Kidney glomerular epithelial cell (primary cell): ENCODE measurements at places on chromosomes 2 and 18.
A peak's percentile ranks its signal among the peaks of the same experiment; 100 is the strongest.

DNA sequence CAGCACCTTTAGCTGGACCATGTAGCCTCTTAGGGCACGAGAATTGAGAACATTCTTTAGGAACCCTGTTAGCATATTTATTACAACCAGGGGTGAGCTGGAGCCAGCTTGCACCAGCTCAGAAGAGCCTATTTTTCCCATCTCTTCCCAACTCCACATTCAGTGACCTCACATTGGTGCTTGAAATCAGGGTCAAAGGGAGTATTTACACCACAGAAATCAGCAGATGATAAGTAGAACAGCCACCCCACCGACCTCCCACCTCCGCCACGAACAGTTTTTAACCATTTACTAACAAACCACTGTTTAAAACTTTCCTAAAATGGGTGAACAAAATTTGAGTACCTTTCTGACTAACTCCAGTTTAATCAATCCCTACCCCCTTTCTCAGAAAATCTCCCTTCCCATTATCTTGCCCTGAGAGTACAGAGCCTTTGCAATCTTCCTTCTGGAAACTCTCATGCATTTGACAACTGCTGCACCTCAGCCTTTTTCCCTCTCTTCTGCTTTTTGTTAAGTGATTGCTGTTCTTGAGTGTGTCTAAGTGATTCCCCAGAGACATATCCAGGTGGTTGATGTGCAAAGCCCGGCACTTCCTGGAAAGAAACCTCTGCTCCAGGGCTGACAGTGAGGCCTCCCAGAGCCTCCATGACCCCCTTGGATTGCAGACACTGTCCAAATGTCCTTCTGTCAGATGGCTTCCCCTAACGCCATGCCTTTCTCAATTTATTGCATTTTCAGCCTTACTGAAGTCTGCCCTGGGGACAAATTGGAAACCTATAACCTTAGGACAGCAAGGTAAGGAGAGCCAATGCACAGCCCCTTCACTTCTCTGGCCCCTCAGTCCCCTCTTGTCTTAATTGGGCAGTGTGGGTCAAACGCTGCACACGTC, 389.5 kb upstream of the TNP1 start:
- no peak for DNase-seq

GRCh38 chr2:188684795-188685194, 289.4 kb upstream of the COL3A1 start:
- no peak for DNase-seq

DNA sequence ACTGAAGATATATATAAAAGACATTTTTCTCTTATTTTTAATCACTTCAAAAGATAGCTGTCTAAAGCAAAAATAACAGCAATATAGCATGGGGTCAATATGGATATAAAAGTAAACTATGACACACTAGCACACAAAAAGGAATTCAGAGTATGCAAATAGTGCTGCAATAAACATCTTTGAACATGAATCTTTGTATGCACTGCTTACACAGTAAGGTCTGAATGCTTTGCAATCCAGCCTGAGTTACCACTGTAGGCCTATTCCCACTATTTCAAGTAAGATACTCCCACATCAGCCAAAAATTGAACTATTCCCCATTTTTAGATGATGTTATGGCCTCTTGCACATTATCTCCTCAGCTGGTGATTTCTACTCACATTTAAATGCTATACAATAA, 27.4 kb upstream of the ERCC3 start:
- DNase-seq = no peak

DNA sequence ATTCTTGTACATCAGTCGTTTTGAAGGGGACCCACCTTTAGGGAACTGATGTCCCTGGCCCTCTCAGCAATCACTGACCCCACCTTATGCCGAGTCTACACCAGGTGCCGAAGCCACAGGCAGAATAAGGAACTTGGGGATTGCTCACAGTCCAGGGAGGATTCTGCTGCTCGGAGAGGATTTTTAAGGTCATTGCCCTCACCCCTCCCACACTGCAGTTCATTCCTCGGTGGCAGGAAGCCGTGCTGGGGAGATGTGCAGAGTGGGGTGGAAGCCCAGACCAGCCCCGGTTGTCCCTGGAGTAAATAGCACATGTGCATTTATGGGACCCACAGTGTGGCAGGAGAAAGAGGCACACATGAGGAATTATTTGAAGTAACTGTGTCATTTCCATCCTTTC, 50.4 kb downstream of the PLB1 start:
- peak; percentile 53 for DNase-seq

DNA sequence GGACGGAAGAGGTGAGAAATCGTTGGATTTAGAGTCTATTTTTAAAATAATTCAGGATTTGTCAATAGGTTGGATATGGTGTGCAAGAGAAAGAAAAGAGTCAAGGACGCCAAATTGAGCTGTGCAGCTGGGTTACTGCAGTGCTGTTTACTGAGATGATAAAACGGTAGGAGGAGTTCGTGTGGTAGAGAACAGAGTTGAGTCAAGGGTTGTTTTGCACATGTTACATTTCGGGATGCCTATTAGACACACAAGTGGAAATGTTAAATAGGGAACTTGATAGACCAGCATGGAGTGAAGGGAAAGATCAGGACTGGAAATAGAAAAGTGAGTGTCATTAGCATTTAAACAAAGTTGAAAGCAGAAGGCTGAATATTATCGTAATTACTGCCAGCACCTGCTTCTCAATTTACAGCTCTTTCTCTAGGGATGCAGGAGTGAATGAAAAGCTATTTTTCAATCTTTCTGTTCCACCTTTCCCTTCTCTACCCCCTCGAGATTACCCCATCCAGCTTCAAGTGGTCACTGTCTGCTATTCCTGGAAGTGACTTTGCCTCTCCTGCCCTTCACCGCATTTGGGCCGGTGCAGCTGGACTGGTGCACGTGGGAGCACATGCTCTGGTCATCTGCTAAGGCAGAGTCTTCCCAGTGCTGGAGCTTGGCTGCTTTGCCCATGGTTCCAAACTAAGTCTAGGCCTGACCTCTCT, 30.3 kb downstream of the GPR75 start:
- no peak for DNase-seq

GRCh38 chr18:420661-421246, 79.7 kb downstream of the COLEC12 start:
- DNase-seq = no peak

GRCh38 chr2:222477962-222478608, 53.7 kb downstream of the SGPP2 start:
- DNase-seq = no peak

DNA sequence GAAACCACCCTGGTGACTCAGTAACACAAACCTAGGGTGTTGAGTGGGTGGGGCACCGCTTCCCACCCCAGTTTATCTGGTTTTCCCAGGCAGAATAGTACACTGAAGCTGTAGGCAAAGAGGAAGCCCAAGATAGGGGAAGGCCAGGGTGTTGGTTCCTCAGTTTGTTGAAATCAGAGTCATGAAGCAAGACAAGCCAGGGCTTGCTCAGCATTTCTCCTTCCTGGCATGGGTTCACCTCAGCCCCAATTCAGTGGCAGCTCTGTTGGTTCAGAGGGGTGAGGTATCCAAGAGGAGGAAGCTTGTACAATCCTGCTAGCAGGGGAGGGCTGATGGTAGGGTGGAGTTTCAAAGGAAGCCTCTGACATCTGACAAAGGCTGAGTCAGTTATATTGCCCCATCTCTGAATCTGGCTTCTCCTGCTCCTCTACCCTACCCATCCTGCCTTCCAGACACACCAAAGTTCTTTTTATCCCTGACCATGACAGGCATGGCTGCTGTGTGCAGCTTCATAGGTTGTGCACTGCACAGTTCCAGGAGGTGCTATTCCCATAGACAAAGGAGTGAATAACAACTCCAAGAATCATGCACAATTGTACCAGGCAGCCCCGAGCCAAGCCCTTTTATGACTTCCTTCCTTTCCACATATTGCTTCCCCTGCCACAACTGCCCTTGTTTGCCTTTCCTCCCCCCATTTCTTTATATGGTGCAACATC, 24.9 kb upstream of the RAB10 start:
- peak; percentile 26 for DNase-seq

- no peak for DNase-seq
Observed at GRCh38 chr2:98558852-98559530, 49.3 kb downstream of the COA5 start.

GRCh38 chr2:59561281-59561680, 992.2 kb downstream of the BCL11A start:
- DNase-seq = no peak

- no peak for DNase-seq
Observed at GRCh38 chr2:53217250-53217649, 550.4 kb upstream of the CHAC2 start.

- no peak for DNase-seq
Observed at GRCh38 chr2:190465060-190465459, 56.9 kb downstream of the MFSD6 start.

GRCh38 chr2:225040856-225041206, 1.4 kb downstream of the DOCK10 start:
- no peak for DNase-seq

DNA sequence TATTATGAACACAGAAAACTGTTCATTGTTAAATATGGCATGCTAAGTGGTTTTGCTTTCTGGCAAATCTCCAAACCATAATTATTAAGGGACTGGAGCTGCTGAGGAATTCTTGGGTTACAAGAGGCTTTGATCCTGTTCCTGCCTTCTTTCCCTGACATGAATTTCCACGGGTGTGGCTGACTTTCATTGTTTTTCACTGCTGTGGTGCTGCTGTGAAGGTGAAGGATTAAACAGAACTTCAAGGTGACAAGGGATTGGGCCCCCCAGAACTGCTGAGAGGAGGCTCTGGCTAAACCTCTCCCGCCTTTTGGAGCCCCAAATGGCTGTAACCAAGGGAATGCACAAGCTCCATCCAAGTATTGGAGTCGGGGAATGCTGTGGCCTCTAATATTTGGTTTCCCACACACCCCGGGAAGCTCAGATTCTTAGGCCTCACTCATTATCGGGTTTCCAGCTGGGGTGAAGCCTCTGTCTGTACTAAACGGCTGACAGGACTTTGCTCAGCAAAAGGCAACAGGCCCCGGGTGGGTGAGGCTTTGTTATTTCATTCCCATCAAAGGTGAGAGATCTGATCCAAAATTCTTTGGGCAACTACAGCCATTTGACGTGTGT, 29.0 kb upstream of the ZFP36L2 start:
- no peak for DNase-seq

DNA sequence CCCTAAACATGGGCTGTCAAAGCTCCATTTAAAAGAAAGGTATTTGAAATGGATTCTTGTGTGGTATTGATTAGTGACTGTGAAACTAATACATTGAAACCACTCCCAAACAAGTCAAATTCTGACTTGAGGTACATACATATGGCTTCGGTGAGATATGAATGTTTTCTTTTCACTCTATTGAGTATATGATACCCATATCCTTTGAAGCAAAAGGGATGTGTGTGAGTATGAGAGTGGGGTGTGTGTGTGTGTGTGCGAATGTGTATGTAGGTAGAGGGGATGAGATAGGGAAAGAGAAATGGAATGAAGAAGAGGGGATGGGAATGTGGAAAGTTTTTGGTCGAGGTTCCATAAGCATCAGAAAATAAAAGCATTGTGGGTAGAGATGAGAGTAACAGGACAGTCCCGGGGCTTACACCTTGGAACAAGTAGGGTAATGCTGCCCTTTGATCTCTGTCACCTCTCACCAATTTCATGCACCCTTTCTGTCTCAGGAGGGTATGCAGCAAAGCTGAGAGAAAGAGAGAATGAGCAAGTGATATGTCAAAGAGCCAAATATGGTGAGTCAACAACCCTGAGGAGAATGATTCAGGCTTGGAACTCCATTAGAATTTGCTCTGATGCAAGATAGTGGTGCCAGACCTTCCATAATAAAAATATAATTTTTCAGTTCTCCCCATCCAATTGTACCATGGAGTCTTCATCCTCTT, 64.0 kb upstream of the ZEB2 start:
- DNase-seq = peak; percentile 37
